ENCODE measurements at places on chromosomes 5 and 9. TPM values are rescaled to one million over a fixed set of nuclear protein-coding genes. Genes with fewer than 3 reads are reported as not detected.

The IL33 gene
- 4.7 TPM for total RNA-seq

The ZNF608 gene
- 2.1 TPM for total RNA-seq

The PSIP1 gene
- total RNA-seq: 36.9 TPM

The NUTM2G gene
- not detected for total RNA-seq

The SLC36A3 gene
- not detected for total RNA-seq

The GRXCR2 gene
- not detected for total RNA-seq

The IGFBPL1 gene
- total RNA-seq: 0.76 TPM

The CCDC192 gene
- not detected for total RNA-seq

The MARVELD2 gene
- total RNA-seq: 5.5 TPM

The SPEF2 gene
- 5.3 TPM for total RNA-seq

The AGGF1 gene
- total RNA-seq: 22.4 TPM

The CACFD1 gene
- 8.5 TPM for total RNA-seq

The BTNL9 gene
- not detected for total RNA-seq

The SPINK13 gene
- total RNA-seq: not detected

The ARID3C gene
- 0.11 TPM for total RNA-seq

The DMRT3 gene
- not detected for total RNA-seq

The CFAP90 gene
- total RNA-seq: not detected

The PCDH12 gene
- total RNA-seq: 0.13 TPM

The PCA3 gene
- total RNA-seq: not detected

The DMGDH gene
- total RNA-seq: 0.38 TPM

The CDH9 gene
- total RNA-seq: not detected

The PAPPA gene
- 31.5 TPM for total RNA-seq

The GABRG2 gene
- not detected for total RNA-seq

The FOXD4L4 gene
- total RNA-seq: not detected

The WWC1 gene
- 7.1 TPM for total RNA-seq

The PRR16 gene
- total RNA-seq: 33.0 TPM

The MSX2 gene
- total RNA-seq: 2.4 TPM

The TMEM232 gene
- 1.3 TPM for total RNA-seq

The AJM1 gene
- 1.4 TPM for total RNA-seq

The RASGRF2 gene
- total RNA-seq: not detected

The HRCT1 gene
- 1.2 TPM for total RNA-seq

The TEK gene
- 10.2 TPM for total RNA-seq

The AFAP1L1 gene
- 0.38 TPM for total RNA-seq

The ENTREP1 gene
- not detected for total RNA-seq

The SEMA4D gene
- total RNA-seq: 1.3 TPM

The TSSK1B gene
- not detected for total RNA-seq

Data from GM23248 (cell line).